Kidney epithelial cell (primary cell): ENCODE measurements at places on chromosomes 2 and 18.
A peak's percentile ranks its signal among the peaks of the same experiment; 100 is the strongest.

DNA sequence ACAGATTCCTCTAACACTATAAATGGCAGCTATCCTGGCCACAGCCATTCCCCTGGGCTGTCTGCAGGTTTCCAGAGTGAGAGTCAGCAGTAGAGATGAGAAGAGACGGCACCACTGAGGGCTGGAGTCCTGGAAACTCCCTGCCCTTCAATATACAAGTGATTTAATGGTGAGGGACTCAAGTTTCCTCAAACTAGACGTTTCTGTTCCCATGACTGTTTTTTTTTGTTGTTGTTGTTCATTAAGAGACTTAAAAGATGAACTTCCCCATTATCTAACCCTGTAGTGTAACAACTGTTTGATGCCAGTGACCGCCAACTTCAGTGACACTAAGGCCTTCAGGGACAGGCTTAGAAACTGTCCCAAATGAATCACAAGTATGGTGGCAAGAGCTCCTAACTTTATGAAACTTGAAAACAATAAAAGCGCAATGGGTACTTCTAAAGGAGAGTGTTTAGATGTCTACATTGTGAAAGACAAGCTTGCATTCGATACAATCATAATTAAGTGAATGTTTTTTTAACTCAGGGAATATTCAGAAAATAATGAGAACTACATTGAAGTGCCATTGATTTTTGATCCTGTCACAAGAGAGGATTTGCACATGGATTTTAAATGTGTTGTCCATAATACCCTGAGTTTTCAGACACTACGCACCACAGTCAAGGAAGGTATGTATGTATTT lies 34.0 kb downstream of the IL1R2 start:
- DNase-seq = no peak

- no peak for DNase-seq
These were observed 597.0 kb upstream of the NRXN1 start for GRCh38 chr2:51628917-51629316.

GRCh38 chr2:24617424-24617823 lies 126.4 kb downstream of the NCOA1 start:
- no peak for DNase-seq

DNA sequence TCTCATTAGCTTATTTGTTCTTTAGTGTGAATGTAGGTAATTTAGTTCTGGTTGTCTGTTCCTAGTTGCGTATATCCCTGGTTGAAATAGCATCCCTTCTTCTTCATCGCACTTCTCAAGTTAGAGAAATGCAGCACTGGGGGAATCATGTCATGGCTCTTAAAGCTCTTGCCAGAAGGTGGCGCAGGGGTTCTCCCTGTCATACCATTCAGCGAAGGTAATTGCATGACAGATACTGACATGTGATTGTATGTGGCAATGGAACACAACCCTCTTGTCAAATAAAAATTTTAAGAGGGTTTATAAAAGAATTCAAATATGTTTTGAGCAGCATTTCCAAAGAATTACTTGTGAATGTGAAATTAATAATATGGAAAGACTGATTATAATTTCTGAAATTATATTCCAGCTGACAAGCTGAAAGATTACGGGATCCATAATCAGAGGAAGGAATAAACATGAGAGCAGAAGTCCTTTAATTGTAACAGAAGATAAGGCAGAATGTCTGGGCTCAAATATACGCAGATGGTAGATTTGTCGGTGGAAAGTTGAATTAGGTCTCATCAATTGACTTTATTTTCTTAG lies 411.7 kb downstream of the DSEL start:
- peak; percentile 39 for DNase-seq

GRCh38 chr2:73888388-73888787 lies 4.4 kb upstream of the ACTG2 start:
- DNase-seq = no peak

- no peak for DNase-seq
These were observed 446.0 kb upstream of the MEX3C start for GRCh38 chr18:51643483-51643882.

DNA sequence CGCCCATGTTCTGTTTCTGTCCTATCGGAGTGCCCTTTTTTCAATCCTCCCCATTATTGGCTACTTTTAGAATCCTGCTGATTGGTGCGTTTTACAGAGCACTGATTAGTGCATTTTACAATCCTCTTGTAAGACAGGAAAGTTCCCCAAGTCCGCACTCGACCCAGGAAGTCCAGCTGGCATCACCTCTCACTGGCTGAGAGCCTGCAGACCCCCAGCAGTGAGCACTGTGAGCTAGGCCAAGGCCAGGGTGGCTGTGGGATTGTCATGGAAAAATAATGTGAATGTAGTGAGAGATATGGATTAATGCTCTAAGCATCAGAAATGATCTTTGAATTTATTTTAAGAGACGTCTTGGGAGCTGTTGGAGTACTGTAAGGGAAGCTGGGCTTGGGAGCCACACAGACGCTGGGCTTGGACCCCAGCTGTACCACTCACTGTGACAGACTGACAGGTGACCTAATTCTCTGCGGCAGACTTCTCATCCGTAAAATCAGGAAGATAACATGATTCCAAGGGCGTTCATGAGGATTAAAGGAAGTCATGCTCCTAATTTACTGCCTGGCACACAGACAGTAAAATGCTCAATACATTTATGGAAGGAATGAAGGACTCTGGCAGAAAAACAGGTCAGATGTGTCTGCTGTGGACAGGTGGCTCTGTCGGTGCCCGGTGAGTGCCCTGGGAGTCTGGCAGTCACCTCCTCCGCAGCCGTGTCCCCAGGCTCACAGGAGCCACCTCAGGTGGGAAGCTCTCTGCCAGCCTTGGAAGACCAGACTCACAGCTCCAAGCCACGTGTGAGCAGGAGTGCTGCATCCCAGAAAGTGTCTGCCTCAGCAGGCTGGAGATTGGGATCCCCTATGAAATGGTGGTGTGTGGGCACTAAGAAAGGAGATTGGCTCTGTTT lies 105.5 kb downstream of the FAM168B start:
- no peak for DNase-seq

- no peak for DNase-seq
These were observed 8.9 kb downstream of the COX5B start for GRCh38 chr2:97654791-97655190.

GRCh38 chr2:217185265-217185995 lies 325.6 kb upstream of the TNP1 start:
- no peak for DNase-seq

- no peak for DNase-seq
These were observed 84.4 kb downstream of the CYRIA start for GRCh38 chr2:16581241-16581640.

- no peak for DNase-seq
These were observed 1232.3 kb upstream of the ZEB2 start for GRCh38 chr2:145752091-145752806.

- DNase-seq = no peak
These were observed 5.2 kb downstream of the TGIF1 start for GRCh38 chr18:3455090-3455635.

- DNase-seq = no peak
These were observed 170.4 kb downstream of the NCK2 start for GRCh38 chr2:105915005-105915558.

DNA sequence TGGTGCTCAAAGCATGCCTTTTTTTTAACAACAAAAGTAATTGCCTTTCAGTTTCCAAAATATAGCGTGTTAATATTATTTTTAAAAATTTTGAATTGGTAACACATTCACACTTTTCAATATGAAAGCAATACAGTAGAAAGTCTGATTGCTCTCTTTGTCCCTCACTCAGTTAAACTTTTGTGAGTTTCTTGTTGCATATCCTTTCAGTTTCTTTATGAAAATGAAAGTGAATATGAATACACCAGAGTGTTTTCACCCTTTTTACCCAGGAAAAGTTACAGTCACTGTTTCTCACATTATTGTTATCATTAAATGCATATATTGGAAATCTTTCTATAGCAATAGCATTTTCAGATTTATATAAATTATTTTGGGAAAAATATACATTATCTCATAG lies 377.4 kb upstream of the CRIM1 start:
- no peak for DNase-seq

- peak; percentile 7 for DNase-seq
These were observed 716.8 kb downstream of the EPHA4 start for GRCh38 chr2:220855296-220855695.
